Subcutaneous adipose tissue (tissue), 4 donors: ENCODE measurements at places on chromosomes 16 and 17. TPM values are rescaled to one million over a fixed set of nuclear protein-coding genes. Genes with fewer than 3 reads are reported as not detected.

Gene CASKIN1
- not detected for total RNA-seq

Gene NOXO1
- not detected for total RNA-seq

Gene ABCC6
- total RNA-seq, result 1.8 TPM

Gene KRT15
- not detected for total RNA-seq

Gene KRTAP2-1
- total RNA-seq, result not detected

Gene TBX6
- 0.44 TPM for total RNA-seq

Gene SEZ6
- not detected for total RNA-seq

Gene VTN
- total RNA-seq, result not detected
